ENCODE measurements at places on chromosomes 4 and X.

GRCh38 chr4:168218645-168219044, 99.9 kb downstream of the DDX60 start:
- DNase-seq, result no peak

- no peak for DNase-seq
Measured at GRCh38 chr4:117385526-117385925, 300.1 kb upstream of the TRAM1L1 start.

- DNase-seq, result no peak
Measured at GRCh38 chr4:137452799-137453198, 79.5 kb downstream of the PCDH18 start.

DNA sequence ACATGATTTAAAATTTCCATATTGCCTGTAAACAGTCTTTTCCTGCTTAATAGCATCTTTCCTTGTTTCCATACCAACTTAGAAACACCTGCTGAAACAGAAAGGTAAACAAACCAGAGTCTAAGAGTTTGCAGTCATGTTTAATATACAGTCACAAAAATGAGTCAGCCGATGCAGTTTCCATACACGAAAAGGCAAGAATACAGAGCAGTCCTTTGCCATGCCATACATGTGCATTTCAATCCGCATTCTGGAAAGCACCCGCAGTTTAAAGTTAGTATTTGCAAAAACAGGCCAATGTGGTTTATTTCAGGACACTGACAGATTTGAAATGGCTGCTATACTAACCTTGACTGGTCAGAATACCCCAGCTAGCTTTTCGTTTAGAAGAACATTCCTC, 32.1 kb downstream of the ASB5 start:
- DNase-seq, result no peak

DNA sequence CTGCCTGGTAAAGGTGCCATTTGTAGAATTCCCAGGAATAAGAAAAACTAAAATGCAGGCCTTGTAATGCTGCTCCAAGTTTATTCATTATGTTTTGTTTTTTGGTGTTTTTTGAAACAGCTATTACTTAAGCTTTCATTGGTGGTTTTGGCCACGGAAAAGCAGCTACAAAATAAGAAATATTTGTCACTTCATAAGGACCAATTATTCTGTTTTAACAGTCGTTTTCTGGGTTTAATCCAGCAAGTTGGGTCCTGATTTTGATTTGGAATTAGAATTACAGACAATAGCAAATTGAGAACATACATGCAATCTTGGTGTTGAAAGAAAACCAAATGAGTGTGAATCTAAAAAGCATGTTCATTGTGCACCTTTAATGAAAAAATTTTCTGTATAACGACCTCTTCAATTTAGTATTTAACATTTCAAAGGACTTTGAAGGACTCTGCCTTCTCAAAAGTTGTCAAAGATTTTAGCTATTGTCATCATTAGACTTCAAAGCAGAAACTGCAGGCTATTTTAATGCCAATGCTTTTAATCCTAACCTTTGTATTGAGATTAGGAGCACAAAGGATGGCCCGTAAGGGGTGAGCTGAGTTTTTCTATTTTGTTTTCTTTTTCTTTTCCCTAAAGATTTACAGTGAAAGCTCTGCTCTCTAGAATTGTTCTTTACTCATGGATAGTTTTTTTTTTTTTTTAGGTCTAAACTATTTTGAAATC, 26.7 kb upstream of the STOX2 start:
- DNase-seq, result no peak

DNA sequence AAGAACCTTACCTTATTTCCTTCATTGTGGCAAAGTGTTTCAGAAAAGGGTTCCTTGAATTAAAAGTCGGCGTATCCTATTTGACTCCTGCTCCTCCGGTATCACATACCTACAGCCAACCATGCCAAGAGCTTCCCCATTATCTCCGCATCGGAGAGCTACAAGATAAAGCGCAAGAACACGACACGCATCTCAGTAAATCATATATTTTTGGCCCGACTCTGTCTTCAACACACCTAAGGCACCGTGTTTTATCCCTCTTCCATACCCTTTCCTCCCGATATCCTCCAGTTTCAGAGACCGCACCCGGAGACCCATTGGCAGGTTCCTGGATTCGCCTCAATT, 497 bp upstream of the THAP9 start:
- no peak for DNase-seq

DNA sequence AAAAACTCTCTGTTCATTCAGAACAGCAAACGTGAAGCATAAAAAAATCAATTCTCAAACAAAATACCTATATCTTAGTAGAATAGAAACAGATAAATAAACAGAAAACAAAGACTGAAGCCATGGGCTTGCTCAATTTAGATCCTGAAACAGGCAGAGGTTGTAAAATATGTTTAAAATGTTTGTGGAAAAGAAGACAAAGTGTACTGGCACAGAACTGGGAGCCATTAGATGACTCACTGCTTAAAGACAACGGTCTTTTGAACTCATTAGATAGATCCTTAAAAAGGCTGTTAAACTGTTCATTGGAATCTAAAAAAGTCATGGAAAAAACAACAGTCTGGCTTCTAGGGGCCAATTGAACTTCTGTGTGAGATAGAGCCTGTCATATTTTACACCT, 247.0 kb upstream of the NDST4 start:
- DNase-seq, result no peak

GRCh38 chr4:89293299-89293698, 14.3 kb downstream of the GPRIN3 start:
- no peak for DNase-seq

DNA sequence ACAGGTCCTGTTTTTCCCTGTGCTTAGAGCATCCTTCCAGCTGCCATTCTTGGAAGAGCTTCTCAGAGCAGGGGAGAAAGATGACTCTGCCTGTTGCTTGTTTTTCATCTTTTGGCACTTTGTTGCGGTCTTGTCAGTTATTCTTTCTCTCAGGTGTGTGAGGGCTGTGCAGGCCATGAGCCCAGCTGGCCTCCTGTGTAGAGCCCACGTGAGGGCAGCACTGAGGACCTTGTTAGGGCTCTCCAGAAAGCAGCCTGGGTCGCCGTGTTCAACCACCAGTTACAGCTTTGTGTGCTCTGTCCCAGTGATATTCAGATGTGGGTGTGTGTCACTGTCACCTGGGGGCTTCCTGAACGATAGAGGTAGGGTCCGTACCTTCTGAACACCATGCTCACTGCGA, 52.8 kb downstream of the NOP14 start:
- no peak for DNase-seq

Measured in activated T-helper 1 cell treated with anti-CD3 and anti-CD28 coated beads, Interleukin-2, amount 50 U/mL, for 16 hours (primary cell).